ENCODE measurements at places on chromosomes 13 and 19. TPM values are rescaled to one million over a fixed set of nuclear protein-coding genes. Genes with fewer than 3 reads are reported as not detected.

DNA sequence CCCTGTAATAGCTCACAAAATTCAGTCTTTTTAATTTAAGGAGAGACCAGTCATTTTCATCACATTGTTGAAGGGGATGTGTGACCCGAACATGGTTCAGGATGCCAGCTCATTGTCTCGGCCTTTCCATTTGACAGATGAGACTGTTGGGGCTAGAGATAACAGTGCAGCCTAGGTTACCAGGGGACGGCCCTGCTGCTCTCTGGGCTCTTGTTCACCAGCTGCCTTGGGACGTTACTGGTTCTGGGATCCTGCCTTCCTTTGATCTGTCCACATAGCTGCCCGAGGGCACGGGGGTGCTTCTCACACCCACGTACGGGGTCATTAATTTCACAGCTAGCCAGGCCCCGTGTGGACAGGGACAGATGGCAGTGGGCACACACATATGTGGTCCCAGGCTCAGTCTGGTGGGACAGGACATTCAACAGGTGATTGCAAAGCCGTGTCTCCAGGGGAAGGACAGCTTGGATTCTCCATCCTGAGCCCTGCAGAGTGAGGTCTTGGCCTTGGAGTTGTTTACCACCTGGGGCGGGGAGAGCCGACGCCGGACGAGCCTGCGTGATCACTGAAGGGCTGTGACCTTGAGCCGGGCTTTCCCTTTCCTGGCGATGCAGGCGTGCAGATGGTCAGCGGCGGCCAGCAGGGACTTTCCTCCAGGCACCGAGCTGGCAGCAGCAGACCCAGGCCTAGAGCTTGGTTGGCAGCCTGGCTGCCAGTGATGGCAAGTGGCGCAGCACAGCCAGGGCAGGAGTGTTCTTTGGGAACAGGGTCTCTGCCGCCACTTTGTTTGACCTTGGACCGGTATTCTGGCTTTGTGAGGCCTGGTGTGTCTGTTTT lies 26.7 kb upstream of the NPAS1 start:
- H3K36me3 ChIP-seq = peaks cover 28% of the 10 kb centered on the region
- no peak for DNase-seq
- H3K4me3 ChIP-seq = no peak overlapping the region
- H3K27ac ChIP-seq = no peak overlapping the region

- no peak overlapping the region for H3K4me3 ChIP-seq
- peaks cover 3% of the 10 kb centered on the region for H3K27me3 ChIP-seq
- H3K4me1 ChIP-seq = no peaks in the 10 kb centered on the region
- DNase-seq = no peak
- H3K27ac ChIP-seq = no peak overlapping the region
Observed at GRCh38 chr13:106468744-106469590, 66.5 kb downstream of the EFNB2 start.

Gene IZUMO2
- total RNA-seq = not detected

DNA sequence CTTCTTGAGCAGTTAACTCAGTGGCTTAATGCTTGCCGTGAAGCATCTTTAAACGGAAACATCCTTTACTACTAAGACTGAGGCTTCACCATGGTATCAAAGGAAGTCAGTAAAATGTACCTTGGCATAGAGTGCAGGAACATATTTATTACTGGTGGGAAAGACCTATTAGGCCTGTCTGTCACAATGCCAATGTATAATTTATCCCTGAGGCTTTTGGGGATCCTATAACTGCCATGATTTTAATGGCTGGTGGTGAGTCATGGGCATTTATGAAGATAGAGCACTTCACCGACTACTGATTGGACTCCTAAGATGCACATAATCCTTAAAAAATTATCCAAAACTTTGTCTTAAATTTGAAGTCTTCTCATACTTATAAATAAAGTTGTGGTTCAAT lies 79.6 kb downstream of the FGF14 start:
- H3K36me3 ChIP-seq = no peaks in the 10 kb centered on the region
- no peak overlapping the region for H3K27ac ChIP-seq
- DNase-seq = no peak
- H3K4me3 ChIP-seq = no peak overlapping the region
- peaks cover 4% of the 10 kb centered on the region for H3K4me1 ChIP-seq

DNA sequence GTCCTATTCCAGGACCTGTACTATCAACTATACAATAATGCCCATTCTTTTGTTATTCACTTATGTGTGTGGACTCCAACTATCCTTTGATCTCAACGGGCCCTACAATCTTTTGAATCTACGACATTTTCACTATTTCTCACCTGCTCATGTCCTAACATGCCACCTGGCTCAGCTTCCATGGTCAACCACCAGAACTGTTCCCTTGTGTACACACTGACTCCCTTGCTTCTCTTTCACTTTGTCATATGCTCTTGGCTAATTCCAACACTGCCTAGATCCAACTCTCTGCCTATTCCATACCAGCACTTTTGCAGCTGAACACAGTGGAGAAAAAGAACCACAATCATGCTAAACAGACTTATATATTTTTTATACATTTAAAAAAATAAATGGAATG lies 53.1 kb downstream of the MICU2 start:
- H3K27ac ChIP-seq = no peak overlapping the region
- H3K4me3 ChIP-seq = no peak overlapping the region
- peaks cover 25% of the 10 kb centered on the region for H3K36me3 ChIP-seq
- H3K27me3 ChIP-seq = no peaks in the 10 kb centered on the region
- DNase-seq = no peak

DNA sequence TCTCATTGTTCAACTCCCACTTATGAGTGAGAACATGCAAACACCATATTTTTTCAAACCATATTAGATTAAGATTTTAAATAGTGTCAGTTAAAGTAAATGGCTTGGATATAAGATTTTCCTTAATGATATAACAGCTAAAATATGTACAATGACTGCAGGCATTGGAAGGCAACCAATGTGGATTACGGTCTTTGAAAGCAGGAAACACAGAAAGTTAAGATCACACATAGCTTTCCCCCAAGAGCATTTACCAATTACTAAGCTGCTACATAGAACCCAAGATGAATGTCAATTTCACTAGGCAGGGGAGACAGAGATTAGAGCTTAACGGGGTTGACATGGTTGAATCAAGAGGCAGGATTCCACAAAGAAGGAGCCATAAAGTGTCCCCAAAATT lies 173.2 kb upstream of the TRPC4 start:
- no peaks in the 10 kb centered on the region for H3K4me1 ChIP-seq
- no peak overlapping the region for H3K27ac ChIP-seq
- H3K36me3 ChIP-seq = no peaks in the 10 kb centered on the region
- H3K4me3 ChIP-seq = no peak overlapping the region
- H3K27me3 ChIP-seq = no peaks in the 10 kb centered on the region

Gene GZMM
- total RNA-seq = 86.9 TPM

DNA sequence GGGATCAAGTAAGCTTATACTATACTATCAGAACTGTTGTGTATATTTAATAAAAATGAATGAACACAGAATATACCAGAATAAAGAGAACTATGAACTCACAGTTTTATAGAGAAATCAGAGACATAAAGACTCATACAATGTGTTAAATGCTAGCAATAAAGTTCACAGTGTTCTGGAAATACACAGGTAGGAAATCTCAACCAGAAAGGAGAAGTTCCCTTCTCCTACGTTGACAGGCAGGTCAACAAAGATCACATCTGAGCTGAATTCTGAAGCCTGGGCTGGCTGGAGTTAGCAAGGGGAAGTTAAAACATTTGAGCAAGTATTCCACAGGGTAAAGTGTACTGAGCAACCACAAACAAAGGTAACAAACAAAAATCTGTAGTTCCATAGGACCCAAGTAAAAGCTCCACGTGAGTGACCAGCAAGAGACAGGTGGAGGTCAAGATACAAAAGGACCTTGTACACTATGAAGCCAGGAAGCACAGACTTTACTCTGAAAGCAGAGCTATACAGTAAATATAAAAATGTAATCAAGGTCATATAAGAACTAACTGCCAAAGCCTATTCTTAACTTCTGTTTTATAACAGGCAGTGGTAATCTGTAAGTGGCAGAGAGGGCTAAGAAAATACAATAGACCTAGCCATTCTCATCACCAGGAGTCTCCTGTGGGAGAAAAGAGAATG lies 13.0 kb downstream of the FBXL3 start:
- H3K36me3 ChIP-seq = peaks cover 68% of the 10 kb centered on the region
- H3K4me1 ChIP-seq = peaks cover 17% of the 10 kb centered on the region
- no peaks in the 10 kb centered on the region for H3K27me3 ChIP-seq
- no peak overlapping the region for H3K27ac ChIP-seq
- H3K4me3 ChIP-seq = no peak overlapping the region

DNA sequence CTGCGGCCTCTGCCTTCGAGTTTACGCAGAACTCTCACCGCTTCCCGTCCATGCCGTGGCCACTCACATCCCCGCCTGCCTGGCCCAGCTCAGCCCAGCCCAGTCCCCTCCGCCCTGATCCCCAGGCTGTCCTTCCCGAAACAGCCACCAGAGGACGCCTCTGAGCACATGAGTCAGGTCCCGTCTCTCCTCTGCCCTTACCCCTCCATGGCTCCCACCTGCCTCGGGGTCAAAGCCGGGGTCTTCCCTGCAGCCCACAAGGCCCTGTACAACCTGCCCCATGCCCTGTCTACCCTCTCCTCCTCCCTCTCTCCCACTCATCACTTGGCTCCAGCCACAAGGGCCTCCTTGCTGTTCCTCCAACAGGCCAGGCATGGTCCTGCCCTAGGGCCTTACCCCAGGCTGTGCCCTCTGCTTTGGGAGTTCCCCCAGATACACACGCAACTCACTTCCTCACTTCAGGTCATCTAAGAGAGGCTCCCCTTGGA lies 8.1 kb upstream of the SEMA6B start:
- DNase-seq = peak; percentile 68
- no peak overlapping the region for H3K27ac ChIP-seq
- no peaks in the 10 kb centered on the region for H3K27me3 ChIP-seq
- no peaks in the 10 kb centered on the region for H3K4me1 ChIP-seq
- no peak overlapping the region for H3K4me3 ChIP-seq

- peaks cover 13% of the 10 kb centered on the region for H3K4me1 ChIP-seq
- no peak for DNase-seq
- no peak overlapping the region for H3K4me3 ChIP-seq
- peaks cover 3% of the 10 kb centered on the region for H3K36me3 ChIP-seq
Observed at GRCh38 chr13:41199079-41199478, 4.7 kb upstream of the KBTBD7 start.

Gene WASF3
- total RNA-seq = not detected
